Endodermal cell (in vitro differentiated cells): ENCODE measurements at places on chromosomes 6 and 20. TPM values are rescaled to one million over a fixed set of nuclear protein-coding genes. Genes with fewer than 3 reads are reported as not detected.

The E2F1 gene
- total RNA-seq = 33.2 and 33.7 TPM in 2 replicates

The TMEM200A gene
- total RNA-seq = 5.3 to 6.5 TPM (median 6.4 TPM) in 3 replicates

The CABLES2 gene
- 7.9 to 16.7 TPM (median 15.6 TPM) in 3 replicates for total RNA-seq

The CAGE1 gene
- total RNA-seq = 0.15 to 0.25 TPM (median 0.21 TPM) in 3 replicates

The KPNA5 gene
- total RNA-seq = 19.7 to 24.2 TPM (median 20.1 TPM) in 3 replicates

DNA sequence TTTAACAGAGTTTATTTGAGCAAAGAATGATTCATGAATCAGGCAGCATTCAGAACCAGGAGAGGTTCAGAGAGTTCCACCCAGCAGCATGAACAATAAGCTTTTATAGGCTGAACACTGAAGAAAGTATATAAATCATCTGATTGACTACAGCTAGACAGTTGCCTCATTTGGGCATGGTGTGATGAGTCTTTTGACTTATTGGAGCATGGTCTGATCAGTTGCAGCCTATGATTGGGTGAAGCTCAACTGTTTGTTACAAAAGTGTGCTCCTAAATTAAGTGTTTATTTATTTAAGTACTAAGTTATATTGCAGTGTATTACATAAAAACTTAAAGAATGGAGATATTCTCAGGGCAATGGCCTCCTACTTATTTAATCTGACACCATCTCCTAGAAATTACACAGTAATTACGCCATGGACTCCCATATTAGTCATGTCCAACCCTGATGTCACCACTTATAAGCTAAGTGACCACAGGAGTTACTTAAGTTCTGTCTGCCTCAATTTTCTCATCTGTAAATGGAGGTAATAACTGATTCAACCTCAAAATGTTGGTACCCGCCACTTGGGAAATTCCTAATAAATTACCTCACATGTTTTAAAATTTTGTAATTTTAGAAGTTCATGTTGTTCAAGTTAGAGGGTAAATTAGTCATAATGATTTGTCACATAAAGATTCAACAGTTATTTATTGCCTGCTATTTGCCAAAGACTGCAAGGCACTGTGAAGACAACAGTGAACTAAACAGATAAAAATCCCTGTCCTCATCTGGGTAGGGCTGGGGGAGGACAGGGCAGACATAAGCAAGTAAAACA is 15.2 kb upstream of the ROS1 start:
- DNase-seq = no peak

- no peak for DNase-seq
Observed at GRCh38 chr6:144219056-144219685, 66.0 kb upstream of the UTRN start.

- peak; percentile 13 for DNase-seq
Observed at GRCh38 chr6:3323696-3324261, 65.0 kb downstream of the PSMG4 start.

- no peak for DNase-seq
Observed at GRCh38 chr20:49419785-49420184, 62.7 kb downstream of the KCNB1 start.

DNA sequence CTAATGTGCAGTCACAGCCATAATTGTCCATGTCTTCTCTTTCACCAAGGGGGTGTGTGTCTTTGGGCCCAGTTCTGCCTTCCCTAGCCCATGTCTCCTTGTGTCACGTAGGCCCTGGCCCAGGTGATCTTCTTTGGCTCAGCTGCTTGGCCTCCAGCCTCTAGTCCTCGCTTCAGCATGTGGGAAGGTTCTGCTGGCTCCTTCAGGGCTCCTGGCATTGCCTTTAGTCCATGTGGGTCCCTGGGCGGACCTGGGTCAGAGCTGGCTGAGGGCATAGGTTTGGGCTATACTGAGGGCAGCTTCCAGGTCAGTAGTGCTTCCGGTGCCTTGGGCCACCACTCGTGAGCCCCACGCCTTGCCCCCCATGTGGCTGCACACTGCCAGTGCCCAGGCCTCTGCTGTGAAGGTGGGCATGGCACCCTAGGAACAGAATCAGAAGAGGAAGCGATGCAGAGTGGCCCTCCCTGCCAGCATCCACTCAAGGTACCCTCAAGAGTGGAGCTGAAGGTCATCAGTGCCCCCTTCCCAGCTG is 12.8 kb downstream of the AARS2 start:
- DNase-seq = no peak
